Pancreas (tissue), 10 donors: ENCODE measurements at places on chromosomes 4 and X. TPM values are rescaled to one million over a fixed set of nuclear protein-coding genes. Genes with fewer than 3 reads are reported as not detected.

Gene ALB
- 805 TPM for total RNA-seq

Gene MAGEB4
- total RNA-seq, result not detected

Gene LPAR4
- total RNA-seq, result 0.09 TPM

Gene DCAF8L2
- total RNA-seq, result not detected

Gene CXCL6
- total RNA-seq, result 0.82 TPM

Gene ZNF280C
- total RNA-seq, result 2.5 TPM

Gene TCEAL6
- not detected for total RNA-seq

Gene MAGEE1
- total RNA-seq, result 2.2 TPM

Gene ALAS2
- total RNA-seq, result 0.14 TPM

Gene PITX2
- not detected for total RNA-seq

Gene HSFX4
- not detected for total RNA-seq

Gene FRAS1
- 21.5 TPM for total RNA-seq

Gene CD38
- 0.12 TPM for total RNA-seq

Gene HADH
- total RNA-seq, result 14.7 TPM

Gene GPR143
- 1.9 TPM for total RNA-seq

Gene RAB40AL
- 0.46 TPM for total RNA-seq

Gene SUPT20HL1
- not detected for total RNA-seq

Gene CT47A1
- not detected for total RNA-seq

Gene HPGD
- 1.5 TPM for total RNA-seq

Gene WDR17
- total RNA-seq, result 1.7 TPM

Gene TGIF2LX
- total RNA-seq, result not detected

Gene MAGEE2
- not detected for total RNA-seq
